ENCODE measurements at places on chromosomes 12 and 14.

GRCh38 chr12:107718606-107719005, 33.0 kb downstream of the PWP1 start:
- no peak for DNase-seq

DNA sequence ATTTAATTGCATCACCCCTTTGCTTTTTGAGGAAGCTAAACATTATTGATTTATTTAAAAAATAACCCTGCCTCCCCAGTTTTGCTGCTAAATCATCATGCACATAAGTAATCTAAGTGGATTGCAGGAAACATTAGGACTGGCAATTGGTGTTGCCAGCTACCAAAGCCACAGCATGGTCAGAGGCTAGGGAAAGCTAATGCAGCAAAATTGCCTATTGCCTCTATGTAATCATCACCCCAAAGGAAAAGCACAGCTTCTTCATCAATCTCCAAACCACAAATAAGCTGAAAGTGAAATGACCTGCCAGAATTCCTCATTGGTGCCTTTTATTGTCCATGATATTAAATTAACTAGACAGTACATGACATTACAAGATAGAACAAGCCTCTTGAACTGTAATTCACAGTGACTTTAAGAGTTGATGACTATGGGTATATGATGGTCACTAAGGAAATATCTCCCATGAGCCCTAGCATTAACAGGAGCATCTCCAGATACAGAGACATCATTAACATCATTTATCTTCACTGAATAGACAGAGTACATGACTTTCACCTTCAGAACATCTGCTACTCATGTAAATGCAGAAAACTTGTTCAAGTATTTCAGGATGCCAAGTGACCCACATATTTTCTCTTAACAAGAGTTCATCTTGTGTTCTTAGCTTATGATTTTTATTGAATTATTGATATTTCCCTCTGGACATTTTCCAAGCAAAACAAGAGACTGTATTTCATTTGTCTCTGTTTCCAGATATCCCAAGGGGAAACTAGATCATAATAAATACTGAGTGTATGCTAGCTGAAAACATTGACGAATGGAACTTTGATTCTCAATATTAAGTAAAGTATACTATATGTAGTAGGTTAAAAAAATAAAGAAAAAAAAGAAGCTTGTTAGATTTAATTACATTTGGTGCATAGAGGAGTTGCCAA, 29.4 kb downstream of the PTPRR start:
- no peak for DNase-seq

DNA sequence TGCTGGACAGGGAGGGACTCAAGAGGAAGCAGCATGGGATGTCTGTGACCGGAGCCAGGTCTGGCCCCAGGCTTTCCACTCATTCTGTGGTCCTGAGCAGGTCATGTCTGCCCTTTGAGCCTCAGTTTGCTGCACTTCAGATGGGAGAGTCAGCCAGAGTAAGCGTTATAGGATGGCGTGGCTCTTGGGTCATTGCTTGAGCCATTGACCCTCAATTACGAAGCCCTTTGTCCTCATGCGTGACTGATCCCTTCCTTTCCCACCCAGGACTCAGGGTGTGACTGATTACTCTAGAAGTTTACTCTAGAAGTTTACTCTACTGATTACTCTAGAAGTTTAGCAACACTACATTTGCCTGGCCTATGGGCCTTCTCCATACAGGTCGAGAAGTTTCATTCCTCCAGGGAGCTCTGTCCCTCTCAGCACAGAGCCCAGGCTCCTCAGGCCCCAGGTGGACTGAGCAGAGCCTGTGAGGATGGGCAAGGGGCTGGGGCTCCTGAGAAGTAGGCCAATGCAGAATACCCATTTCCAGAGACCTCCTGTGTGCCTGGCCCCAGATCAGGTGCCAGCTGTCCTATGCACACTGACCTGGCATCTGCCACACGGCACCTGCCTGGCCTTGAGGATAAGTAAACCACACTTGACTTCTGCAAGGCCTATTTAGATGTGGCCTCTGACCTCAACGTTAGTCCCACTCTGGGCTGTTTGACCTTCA, 7.6 kb upstream of the IFI27 start:
- no peak for DNase-seq

DNA sequence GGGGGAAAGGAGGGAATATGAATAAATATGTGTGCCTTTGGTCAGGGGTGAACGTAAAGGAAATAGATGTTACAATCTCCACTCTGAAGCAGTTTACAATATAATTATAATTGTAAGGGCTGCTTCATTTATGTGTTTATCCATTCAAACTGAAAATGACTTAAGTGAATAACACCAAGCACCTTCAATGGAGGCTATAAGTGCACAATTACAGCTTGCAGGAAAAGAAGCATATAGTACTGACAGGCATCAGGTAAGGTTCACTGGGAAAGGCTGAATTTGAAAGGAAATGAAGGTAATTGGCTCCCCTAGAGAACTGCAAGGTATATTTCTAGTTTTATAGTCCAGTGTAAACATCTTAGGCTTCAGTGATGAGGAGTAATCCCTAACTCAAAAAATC, 192.7 kb downstream of the STXBP6 start:
- DNase-seq = no peak

GRCh38 chr12:96157427-96157826, 36.7 kb upstream of the ELK3 start:
- no peak for DNase-seq

DNA sequence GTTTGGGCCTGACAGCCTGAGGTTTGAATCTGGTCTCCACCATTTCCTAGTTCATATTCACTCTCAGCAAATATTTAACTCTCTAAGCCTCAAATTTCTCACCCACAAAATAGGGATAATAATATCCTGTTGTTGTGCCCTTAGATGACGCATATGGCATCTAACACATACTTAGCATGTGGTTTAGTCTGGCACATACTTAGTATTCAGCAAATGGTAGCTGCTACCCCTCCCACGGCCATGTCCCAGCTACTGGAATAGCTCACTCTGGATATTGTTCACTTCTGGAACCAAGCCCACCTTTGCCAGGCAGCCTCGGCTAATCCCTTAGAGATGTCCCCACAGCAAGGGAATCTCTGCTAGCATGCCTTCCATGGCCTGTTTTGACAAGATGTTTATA, 53.3 kb downstream of the BICD1 start:
- DNase-seq = no peak

GRCh38 chr12:90152897-90153624, 444.4 kb upstream of the ATP2B1 start:
- no peak for DNase-seq
